ENCODE measurements at places on chromosomes 11 and 22.
A peak's percentile ranks its signal among the peaks of the same experiment; 100 is the strongest.

GRCh38 chr11:77096591-77097019 lies 6.0 kb upstream of the OMP start:
- DNase-seq: no peak

- DNase-seq: peak; percentile 30
Measured at GRCh38 chr11:103596315-103596714, 440.1 kb upstream of the DDI1 start.

GRCh38 chr22:49676783-49677494 lies 150.7 kb downstream of the BRD1 start:
- DNase-seq: no peak

- no peak for DNase-seq
Measured at GRCh38 chr22:33865996-33866395, 54.3 kb downstream of the LARGE1 start.

DNA sequence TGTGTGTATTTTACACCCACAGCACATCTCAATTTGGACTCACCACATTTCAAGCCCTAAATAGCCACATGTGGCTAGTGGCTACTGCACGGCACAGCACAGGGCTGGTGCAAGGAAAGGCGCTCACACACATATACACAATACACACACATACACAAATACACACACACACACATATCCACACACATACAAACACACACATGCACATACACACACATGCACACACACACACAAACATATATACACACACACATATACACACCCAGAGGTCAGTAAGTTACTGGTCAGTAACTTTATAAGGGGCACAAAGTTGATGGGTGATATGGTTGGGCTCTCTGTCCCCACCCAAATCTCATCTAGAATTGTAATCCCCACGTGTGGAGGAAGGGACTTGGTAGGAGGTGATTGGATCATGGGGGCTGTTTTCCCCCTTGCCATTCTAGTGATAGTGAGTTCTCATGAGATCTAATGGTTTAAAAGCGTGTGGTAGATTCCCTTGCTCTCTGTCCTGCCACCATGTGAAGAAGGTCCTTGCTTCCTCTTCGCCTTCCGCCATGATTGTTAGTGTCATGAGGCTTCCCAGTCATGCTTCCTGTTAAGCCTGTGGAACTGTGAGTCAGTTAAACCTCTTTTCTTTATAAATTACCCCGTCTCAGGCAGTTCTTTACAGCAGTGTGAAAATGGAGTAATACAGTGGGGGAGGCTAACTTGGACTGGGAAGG lies 37.6 kb upstream of the DKK3 start:
- DNase-seq: no peak

GRCh38 chr11:67584205-67584880 lies 731 bp downstream of the GSTP1 start:
- peak; percentile 22 for DNase-seq

- no peak for DNase-seq
Measured at GRCh38 chr11:31645747-31646146, 136.2 kb downstream of the ELP4 start.

GRCh38 chr11:63814383-63814736 lies 1.1 kb downstream of the SPINDOC start:
- no peak for DNase-seq

DNA sequence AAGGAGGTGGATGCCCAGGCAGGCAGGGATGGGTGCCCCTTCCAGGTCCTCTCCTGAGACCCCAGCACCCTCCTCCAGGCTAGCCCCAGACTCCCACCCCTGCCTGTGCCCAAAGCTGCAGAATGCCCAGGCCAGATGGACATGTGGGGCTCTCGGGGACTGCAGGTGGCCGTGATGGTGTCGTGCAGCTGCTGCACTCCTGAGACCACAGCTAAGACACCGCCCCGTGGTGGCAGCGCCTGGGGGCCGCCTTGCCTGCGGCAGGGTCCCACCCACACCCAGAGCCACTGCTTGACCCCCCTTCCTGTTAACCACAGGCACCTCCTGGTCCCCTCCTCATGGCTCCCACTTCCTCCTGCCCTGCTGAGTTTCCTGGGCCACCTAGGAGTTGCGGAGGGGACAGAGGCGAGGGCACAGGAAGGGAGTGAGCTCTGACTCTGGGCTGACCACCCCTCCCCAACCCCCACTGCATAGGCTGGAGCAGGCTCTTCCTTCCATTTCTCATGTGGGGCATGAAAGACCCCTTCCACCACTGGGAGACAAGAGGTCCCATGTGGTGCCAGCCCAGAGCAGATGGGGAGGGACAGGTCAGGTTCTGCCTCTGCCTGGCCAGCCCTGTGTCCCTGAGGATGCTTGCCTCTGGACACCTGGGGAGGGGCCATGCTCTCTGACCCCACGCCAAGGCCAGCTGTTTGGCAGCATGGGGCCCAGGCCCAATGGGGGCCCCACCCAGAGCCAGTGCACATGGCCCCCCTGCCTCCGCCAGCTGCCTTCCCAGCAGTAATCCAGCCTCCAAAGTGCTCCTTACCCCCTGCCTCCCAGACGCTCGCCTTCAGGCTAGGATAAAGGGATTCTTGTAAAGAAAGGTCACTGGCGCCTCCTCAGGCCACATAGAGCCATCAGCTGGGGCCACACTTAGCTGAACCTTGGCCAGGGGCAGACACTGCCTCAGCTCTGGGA lies 29.3 kb downstream of the OSBPL5 start:
- no peak for DNase-seq

All from NCI-H1417 treated with DMSO at 0.1 percent for 48 hours (cell line).